ENCODE measurements at places on chromosomes 7 and 10. TPM values are rescaled to one million over a fixed set of nuclear protein-coding genes. Genes with fewer than 3 reads are reported as not detected.

Gene SPAM1
- not detected for total RNA-seq

Gene OLAH
- total RNA-seq = 0.26 TPM

Gene C10orf105
- not detected for total RNA-seq

Gene LBX1
- not detected for total RNA-seq
